ENCODE measurements at places on chromosomes 4 and X.
A peak's percentile ranks its signal among the peaks of the same experiment; 100 is the strongest.

DNA sequence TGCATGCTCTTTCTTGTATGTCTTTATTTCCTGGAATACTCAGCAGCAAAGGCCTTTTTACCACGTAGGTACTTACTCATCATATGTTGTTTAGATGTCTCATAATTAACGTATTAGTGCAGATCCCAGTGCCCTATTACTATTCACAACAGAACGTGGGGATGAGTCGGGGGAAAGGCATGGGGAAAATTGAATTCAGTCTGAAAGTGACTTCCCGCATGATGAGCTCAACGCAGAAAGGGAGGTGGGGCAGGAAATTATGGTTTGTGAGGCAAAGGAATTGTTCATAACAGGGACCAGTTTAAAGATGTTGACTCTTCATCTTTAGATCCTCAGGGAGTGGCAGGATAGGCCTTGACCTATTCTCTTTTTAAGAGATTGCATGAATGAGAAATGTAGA, 2.0 kb upstream of the TMPRSS11D start:
- no peak for DNase-seq

GRCh38 chr4:36351082-36351666, 69.8 kb downstream of the DTHD1 start:
- peak; percentile 55 for DNase-seq

DNA sequence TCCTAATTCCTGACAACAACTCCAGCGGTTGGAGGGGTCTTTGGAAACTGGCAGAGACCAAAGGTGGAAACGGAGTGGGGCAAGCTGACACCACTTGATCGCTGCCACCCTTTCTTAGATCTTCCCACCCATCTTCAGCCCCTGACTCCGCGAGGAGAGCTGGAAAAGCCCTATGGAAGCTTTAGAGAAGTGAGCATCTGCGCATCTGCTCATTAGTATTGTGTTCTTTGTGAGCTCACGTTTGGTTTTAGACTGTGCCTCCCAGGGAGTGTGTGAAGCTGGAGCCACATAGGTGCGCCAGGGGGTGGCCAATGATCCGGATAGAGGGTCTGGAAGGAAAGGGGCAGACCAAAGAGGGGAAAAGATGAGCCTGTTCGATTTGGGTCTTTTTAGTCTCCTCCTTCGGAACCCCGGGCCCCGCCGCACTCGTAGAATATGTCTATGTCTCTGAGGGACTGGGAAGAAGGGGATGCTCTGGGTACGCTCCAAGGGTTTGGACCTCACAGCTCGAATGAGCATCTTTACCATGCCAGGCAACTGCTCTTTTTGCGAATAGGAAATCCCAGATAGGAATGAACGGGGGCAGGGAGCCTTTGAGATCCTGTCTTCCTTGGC, 578 bp upstream of the DKK2 start:
- no peak for DNase-seq

- no peak for DNase-seq
These were observed 44.2 kb downstream of the ABHD18 start for GRCh38 chr4:128009428-128009827.

GRCh38 chrX:152259150-152259549, 120.8 kb upstream of the MAGEA10 start:
- DNase-seq: no peak

DNA sequence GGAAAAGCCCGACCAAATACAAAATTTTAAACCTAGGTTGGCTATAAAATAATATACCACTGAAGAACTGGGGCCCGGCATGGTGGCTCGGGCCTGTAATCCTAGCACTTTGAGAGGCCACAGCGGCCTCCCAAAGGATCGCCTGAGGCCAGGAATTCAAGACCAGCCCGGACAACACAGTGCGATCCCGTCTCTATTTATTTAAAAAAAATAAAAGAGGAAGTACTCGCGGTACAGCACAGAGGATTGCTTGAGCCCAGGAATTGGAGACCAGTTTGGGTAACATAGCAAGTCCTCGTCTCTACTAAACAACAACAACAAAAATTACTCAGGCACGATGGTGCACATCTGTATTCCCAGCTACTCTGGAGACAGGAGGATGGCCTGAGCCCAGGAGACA, 44.8 kb upstream of the CDKN2AIP start:
- no peak for DNase-seq

DNA sequence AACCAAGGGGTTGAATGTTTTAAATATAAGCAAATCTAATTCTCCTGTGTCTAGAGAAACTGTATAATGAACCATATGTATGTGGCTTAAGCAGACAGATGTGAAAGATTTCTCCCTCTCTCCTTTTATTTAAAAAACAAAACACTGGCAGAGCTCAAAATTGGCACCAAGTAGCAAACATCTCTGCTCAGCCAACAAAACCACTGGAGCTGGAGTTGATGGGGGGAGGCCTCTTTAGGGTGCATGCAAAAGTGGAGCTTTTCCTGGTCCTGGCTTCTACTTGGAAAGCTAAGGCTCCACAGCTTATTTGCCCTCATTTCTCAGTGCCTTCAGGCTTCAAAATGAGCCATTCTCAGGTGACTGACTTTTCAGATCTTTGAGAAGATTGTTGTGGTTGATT, 95.6 kb downstream of the REPS2 start:
- no peak for DNase-seq

All from stimulated activated CD4-positive, alpha-beta T cell treated with anti-CD3 and anti-CD28 coated beads, Interleukin-15, amount 100 ng/mL, for 1 hour (primary cell).